Right lung (tissue), 10 donors: ENCODE measurements at places on chromosomes 6 and 20. TPM values are rescaled to one million over a fixed set of nuclear protein-coding genes. Genes with fewer than 3 reads are reported as not detected.
A peak's percentile ranks its signal among the peaks of the same experiment; 100 is the strongest.

Gene LY86
- 3.0 TPM for polyA plus RNA-seq

- DNase-seq, result no peak
Observed at GRCh38 chr20:50646483-50646996, 44.8 kb downstream of the RIPOR3 start.

Gene ANKRD66
- 0.34 TPM for polyA plus RNA-seq

Gene FOXA2
- polyA plus RNA-seq, result 33.5 TPM

DNA sequence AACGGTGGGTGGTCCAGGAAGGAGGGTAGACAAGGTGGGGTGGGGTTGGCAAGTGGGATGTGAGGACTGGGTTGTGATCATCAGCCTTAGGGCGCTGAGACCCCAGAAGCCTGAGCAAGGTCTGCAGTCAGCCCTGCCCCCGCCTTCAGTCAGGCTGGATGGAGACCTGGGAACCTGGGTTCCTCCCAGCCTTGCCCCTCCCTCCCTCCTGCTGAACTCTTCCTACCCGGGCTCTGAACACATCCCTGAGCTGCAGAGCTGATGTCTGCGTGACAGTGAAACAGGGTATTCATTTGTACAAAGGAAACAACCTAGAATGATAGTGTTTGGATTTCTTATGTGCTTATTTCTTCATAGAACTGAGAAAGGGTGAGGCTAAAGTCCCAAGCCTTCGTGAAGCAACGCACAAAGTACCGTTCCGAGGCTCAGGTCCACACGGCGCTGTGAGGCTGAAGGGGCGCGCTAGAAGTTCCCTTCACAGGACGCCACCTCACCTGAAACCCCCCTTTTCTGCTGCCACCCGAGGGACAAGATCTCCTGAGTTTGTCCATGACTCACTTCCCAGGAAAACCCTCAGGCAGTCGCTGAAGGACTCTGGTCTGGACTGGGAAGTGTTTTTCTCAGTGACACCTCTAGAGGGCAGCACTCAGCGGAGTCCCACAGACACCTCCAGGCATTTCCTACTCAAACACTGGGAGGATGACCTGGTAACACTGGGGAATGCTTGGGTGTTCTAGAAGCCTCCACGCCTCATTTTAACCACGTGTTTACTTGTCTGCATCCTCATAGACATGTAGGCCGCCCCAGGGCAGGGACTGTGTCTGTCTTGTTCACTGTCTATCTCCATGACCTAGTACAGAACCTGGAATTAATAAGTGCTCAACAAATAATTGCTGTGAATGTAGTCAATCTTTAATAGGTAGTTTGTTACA is 1.2 kb downstream of the GSTA5 start:
- peak; percentile 15 for DNase-seq

Gene OPRM1
- polyA plus RNA-seq, result not detected

Gene CNR1
- 0.15 TPM for polyA plus RNA-seq

- no peak for DNase-seq
Observed at GRCh38 chr6:3325210-3325609, 66.5 kb downstream of the PSMG4 start.

Gene EMILIN3
- polyA plus RNA-seq, result 1.7 TPM

DNA sequence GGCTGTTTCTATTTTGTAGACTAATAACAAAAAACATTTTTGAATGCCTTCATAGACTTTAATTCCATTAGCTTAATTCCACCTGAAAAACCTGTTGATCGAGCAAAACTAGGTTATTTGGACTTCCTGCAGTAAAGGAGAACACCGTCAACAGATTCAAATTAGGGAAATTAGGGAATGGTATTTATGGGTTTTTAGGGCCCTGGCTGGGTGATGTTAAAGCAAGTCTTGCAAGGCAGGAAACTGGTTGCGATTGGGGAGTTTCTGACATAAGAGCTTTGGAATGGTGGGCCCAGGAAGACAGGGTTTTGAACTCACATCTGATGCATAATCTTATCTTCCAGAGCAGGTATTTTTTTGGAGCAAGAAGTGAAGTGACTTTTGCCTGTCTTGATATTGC is 40.1 kb upstream of the TFAP2C start:
- no peak for DNase-seq

GRCh38 chr6:12379181-12379580 is 89.0 kb downstream of the EDN1 start:
- no peak for DNase-seq

GRCh38 chr6:167956491-167956890 is 41.0 kb upstream of the KIF25 start:
- DNase-seq, result no peak

DNA sequence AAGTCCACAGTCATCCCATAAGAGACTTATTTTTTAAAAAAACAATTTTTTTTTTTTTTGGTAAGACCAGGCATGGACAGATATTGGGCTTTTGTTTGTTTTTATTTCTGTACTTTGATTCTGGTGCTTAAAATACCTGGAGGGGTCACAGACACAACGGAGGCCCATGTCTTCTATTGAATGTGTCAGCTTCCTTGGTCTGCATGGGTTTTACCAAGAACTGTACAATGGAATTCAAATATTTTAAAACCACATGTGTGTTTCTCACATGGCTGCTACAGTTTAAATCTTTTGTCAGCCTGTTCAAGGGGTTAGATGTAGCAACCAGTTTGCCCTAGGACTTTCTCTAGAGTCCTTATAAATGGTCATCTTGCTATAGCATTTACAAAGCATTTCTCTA is 139.8 kb downstream of the SOX4 start:
- no peak for DNase-seq

GRCh38 chr20:63442100-63442493 is 30.4 kb downstream of the KCNQ2 start:
- no peak for DNase-seq

Gene CYP21A2
- polyA plus RNA-seq, result 0.63 TPM

DNA sequence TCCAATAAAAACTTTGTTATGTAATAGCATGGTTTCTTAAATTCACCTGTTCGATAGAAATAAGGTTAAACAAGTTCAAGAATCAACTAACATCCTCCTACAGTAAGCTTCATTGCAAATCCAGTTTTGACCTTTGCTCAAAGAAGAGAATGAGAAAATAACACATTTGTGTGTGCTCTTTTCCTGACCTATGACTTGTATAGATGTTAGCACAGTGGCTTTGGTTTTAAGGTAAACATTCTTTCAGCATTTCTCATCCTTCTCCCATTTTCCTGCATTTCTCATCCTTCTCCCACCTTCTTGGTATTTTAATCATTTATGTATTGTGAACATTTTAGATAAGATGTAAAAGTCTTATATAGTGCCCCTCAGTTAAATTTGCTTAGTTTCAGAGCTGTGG is 73.9 kb downstream of the PLCB1 start:
- no peak for DNase-seq

Gene SOX18
- 17.0 TPM for polyA plus RNA-seq

GRCh38 chr20:32336918-32337347 is 21.2 kb upstream of the ASXL1 start:
- peak; percentile 53 for DNase-seq

DNA sequence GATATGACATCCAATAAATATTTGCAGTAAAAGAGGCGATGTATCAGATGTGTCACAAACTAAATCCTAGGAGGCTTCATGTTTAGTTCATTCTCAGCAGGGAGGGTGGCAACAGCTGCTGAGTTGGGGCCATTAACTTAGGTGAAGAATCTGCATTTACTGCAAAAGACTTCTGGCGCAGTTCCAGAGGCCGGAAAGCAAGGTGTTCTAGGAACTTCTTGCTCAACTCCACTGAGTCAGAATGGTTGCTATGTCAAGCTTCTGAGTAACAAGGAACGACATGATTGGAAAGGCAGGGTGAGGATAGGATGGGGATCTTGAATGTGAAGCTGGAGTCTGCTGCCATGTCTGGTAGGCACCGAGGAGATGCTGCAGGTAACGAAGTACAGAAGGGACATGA is 11.7 kb downstream of the ADNP start:
- DNase-seq, result no peak

Gene SLC22A1
- 0.54 TPM for polyA plus RNA-seq

Gene RPS21
- 940 TPM for polyA plus RNA-seq

DNA sequence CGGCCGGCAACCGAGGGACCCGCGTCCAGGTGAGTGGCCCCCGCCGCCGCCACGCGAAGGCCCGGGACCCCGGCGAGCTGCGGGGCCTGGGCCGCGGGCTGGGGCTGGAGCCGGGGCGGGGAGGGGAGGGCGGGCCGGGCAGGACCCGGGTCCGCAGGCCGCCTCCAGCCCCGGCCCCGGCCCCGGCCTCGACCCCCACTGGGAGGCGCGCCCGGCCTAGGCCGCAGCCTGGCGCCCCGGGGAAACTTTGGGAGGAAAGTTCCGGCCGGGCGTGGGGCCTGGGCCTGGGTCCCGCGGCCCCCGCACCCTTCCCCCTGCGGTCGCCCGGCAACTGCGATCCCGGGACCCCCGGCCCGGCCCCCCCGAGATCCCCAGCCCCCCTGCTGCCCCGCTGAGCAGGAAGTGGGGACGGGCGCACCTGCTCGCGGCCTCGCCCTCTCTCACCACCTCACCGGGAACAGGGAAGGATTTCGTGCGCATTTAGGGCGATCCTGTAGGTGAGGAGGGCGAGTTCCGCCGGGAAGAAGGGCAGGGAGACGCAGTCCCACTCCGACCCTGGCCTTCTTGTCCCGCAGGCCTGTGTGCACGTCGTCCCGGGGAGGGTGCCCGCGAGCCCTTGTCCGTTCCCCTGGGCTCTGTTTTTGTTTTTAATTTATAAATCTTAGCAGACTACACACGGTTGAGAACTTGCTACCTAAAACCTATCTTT is 402 bp downstream of the OSBPL2 start:
- DNase-seq, result no peak

Gene SMLR1
- polyA plus RNA-seq, result 0.16 TPM

Gene ERVFRD-1
- polyA plus RNA-seq, result 0.15 TPM

DNA sequence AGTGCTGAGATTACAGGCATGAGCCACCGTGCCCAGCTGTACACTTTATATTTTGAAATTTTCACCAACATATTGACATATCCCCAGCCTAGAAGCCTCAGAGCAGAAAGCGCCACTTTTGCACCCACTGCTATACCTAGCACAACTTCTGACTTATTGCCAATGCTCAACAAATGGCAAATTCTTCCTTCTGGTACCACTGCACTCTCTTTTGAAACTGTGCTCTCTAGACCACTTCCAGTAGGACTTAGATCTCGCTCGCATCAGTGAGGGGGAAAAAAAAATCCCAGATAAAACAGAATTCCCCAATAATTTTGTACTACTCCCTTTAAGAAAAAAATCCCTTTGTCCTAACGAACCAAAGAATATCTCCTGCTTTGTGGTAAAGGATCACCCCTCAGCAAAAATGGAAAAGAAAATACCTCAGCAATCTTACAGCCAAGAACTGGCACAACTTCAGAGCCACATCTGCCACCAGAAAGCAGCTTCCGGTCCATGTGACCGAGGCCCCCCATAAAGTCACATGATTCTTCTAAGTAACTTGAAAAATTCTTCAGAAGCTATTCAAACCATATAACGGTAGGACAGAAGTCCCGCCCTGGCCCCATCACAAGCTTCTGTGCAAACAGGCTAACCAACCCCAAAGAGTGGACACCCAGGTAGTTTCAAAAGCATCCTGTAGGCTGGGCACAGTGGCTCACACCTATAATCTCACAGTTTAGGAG is 18.5 kb upstream of the IL17F start:
- DNase-seq, result no peak

DNA sequence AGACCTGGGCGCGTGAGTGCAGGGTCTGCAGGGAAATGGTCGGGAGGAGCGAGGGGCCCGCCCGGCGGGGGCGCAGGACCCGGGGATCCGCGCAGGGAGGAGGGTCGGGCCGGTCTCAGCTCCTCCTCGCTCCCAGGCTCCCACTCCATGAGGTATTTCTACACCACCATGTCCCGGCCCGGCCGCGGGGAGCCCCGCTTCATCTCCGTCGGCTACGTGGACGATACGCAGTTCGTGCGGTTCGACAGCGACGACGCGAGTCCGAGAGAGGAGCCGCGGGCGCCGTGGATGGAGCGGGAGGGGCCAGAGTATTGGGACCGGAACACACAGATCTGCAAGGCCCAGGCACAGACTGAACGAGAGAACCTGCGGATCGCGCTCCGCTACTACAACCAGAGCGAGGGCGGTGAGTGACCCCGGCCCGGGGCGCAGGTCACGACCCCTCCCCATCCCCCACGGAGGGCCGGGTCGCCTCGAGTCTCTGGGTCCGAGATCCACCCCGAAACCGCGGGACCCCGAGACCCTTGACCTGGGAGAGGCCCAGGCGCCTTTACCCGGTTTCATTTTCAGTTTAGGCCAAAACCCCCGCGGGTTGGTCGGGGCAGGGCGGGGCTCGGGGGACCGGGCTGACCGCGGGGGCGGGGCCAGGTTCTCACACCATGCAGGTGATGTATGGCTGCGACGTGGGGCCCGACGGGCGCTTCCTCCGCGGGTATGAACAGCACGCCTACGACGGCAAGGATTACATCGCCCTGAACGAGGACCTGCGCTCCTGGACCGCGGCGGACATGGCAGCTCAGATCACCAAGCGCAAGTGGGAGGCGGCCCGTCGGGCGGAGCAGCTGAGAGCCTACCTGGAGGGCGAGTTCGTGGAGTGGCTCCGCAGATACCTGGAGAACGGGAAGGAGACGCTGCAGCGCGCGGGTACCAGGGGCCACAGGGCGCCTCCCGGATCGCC is 54.2 kb upstream of the HLA-A start:
- peak; percentile 57 for DNase-seq

DNA sequence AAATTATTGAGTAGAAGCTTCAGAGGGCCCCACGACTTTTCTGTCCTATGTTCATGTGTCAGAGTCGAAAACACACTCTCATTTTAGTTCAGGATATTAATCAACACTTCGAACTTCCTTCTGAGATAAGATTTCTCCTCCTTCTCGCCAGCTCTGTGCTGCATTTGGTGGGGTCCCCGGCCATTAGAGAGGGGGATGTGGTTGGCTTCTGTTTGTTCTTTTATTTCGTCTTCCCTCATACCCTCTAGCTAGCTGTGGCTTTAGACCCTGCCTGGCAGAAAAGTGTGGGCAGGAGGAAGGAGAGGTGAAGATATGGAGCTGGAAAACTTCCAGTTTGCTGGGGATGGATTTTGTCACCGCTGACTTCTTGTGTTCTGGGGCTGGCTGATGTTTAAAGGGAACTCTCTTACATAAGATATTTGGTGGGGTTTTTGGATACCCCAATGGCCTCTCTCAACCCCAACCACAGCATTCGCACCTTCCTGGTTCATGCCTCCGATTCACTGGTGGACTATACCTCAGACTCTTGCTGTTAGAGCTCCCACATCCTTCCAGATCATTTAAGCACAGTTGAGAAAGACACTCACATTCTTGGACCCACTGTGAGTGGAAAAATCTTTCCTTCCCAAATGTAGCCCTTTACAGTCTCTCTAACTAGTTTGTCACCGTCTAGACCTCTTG is 30.7 kb upstream of the TMX4 start:
- DNase-seq, result no peak

DNA sequence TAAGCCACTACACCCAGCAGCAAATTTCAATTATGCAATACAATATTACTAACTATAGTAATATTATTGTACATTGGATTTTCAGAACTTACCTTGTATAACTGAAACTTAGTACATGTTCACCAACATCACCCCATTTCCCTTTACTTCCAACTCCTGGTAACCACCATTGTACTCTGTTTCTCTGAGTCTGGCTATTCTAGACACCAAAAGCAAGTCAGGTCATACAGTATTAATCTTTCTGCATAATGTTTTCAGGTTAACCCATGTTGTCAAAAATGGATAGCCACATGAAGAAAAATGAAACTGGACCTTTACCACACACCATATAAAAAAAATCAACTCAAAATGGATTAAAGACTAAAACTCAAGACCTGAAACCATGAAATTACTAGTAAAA is 558.2 kb downstream of the MMUT start:
- DNase-seq, result no peak
